Small intestine (tissue), 16 donors: ENCODE measurements at places on chromosomes 1 and 21.

GRCh38 chr1:209187589-209187988 lies 395.9 kb upstream of the CAMK1G start:
- DNase-seq: no peak

- no peak for DNase-seq
Observed at GRCh38 chr1:168422203-168422847, 121.5 kb downstream of the XCL2 start.

DNA sequence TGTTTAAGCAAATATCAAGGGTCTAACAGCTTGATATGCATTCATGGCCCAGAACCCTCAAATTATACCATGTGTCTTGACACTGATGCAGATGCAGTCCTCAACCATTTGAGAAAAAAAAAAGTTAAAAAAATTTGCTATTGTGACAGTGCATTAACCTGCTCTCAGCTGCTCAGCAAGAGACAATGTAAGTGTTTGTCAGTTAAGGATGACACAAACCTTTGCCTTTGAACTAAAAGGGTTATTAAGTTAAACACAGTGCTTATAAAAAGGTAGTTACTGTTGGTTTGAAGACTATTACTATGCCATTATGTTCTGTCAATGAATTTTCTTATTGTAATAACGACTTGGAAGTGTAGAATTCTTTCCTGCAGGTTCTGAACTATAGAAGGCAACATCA lies 655.6 kb upstream of the NEGR1 start:
- DNase-seq: no peak

DNA sequence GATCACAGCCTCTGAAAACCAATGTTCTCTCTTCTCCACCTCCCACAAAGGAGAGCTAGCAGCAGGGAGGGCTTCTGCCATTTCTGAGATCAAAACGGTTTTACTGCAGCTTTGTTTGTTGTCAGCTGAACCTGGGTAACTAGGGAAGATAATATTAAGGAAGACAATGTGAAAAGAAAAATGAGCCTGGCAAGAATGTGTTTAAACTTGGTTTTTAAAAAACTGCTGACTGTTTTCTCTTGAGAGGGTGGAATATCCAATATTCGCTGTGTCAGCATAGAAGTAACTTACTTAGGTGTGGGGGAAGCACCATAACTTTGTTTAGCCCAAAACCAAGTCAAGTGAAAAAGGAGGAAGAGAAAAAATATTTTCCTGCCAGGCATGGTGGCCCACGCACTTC lies 35.8 kb upstream of the TDRD10 start:
- DNase-seq: no peak

- no peak for DNase-seq
Observed at GRCh38 chr1:1359308-1359663, 931 bp upstream of the MXRA8 start.

DNA sequence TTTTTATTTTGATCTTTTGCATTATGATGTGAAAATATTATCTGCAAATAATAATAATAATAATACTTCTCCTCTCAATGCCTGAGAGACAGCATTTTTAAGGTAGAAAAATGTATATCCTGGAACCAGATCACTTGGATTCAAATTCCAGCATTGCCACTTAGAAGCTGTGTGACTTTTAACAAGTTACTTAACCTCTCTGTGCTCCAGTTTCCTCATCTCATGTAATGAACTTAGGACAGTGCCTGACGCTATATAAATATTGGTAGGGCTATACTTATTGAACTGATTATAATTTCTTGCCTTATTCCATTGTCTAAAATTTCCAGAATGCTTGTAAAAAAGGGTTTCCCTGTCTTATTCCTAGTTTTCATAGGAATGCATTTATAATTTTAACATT lies 137.2 kb downstream of the IGSF21 start:
- DNase-seq: no peak

DNA sequence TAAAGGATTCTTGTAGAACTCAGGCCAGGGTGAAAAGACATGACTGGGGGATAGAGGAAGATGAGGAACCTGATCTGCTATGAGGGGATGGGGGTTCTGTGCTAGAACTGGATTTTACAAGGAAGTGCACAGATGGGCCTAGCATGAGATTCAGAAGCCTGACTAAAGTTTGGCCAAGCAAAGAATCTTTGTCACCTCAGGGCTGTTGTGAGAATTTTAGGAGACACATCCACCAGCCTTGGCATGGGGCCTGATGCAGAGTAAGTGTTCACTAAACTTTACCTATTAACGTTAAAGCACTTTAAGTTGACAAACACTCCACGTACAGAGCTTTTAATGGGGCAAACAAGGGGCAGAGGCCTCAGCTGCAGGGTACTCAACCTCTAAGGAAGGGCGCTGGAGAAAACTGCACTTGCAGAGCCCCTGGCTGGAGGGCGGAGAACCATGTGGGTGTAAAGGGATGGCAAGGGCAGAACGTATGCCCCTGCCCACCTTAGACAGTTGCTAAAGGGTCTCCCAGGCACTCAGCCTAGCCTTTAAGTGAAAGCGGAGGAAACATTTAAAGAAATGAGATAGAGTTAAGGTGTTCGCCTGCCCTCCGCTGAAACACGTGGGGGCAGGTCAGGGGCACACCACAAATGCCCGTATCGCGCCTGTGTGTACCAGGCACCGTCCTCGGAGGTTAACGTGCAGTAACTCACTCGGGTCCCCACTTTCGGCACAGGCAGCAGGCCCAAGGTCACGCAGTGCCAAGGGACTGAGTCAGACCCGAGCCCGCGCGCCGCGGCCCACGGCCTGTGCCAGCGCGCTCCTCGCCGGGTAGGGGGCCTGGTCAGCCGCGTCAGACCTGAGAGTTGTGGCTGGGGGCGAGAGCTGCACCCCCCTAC lies 990 bp upstream of the MRPS6 start:
- no peak for DNase-seq

- no peak for DNase-seq
Observed at GRCh38 chr21:15491100-15491499, 238.7 kb upstream of the USP25 start.

DNA sequence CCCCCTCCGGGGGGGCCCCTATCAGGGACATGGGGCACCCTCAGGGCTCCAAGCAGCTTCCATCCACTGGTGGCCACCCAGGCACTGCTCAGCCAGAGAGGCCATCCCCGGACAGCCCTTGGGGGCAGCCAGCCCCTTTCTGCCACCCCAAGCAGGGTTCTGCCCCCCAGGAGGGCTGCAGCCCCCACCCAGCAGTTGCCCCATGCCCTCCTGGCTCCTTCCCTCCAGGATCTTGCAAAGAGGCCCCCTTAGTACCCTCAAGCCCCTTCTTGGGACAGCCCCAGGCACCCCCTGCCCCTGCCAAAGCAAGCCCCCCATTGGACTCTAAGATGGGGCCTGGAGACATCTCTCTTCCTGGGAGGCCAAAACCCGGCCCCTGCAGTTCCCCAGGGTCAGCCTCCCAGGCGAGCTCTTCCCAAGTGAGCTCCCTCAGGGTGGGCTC lies 34.9 kb downstream of the TRIM11 start:
- no peak for DNase-seq

DNA sequence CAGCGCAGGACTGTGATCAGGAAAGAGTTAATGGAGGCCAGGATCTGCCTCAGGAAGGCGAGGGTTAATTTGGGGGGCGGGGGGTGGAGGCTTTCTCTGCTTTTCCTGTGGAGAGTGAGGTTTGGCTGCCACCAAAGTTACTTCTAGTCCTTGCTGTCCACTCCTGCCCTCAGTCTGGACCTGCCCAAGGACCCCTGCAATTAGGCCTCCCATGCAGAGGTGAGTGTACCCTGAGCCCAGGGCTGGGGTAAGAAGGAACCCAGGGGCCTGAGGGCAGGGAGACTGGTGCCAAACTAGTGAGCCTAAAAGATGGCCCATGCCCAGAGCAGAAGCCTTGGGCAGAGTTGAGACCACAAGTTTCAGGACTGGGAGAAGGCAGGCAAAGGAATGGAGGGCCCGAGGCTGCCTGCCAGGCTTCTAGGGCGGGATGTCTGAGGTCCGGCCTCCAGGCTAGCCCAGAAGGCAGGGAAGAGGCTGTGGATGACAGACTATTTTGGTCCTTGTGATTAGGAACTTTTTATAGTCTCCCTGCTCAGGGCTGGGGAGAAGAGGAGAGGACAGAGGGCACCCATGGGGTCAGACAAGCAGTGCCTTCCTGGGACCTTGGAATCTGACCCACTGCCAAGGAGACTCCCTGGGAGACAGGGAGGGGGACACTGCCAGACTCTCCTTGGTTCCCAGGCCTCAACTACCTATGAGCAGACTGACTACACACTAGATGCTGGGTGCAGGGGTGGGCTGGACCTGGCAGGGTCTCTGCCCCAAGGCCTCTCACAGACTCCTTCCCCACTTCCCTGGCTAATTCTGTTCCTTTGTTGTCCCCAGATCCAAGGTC lies at the start of gene FAM110D:
FAM110D (plus strand) TSS at position 172 of the 835 bp plus-strand sequence. CDS start 2,213 bp downstream, outside the sequence.
- DNase-seq: no peak

DNA sequence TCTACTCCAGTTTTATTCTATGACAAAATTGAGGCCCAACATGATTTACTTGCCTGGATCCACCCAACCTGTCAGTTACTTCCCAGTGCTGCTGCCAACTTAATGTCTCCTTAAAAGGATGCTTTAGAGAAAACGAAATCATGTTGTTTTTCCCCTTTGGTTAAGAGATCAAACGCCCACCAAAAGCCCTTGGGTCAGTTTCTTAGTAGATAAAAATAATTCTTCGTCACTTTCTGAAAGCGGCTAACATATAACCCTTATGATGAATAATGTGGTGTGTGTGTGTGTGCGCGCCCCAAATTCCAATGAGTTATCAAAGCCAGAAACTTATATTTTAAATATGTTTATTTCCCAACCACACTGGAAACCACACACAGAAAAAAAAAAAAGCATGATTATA lies 52.7 kb upstream of the LGALS8 start:
- no peak for DNase-seq

GRCh38 chr1:9008236-9008635 lies 18.0 kb downstream of the SLC2A7 start:
- DNase-seq: no peak
